ENCODE measurements at places on chromosomes 13 and 19.
A peak's percentile ranks its signal among the peaks of the same experiment; 100 is the strongest.

DNA sequence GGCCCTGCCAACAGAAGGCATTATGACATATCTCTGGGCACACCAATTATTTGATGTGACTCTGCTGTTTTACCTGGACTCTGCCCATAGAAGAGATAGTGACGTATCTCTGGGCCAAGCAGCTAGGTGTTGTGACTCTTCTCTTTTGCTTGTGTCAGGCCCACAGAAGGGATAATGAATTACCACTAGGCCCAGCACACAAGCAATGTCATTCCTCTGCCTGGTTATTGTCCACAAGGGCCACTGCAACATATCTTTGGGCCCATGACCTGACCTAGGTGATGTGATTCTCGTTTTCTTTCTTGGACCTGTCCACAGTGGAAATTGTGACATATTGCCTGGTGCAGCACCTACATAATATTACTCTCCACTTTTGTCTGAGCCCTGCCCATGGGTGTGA lies 65.1 kb upstream of the ZNF724 start:
- no peak for DNase-seq

- DNase-seq: no peak
Observed at GRCh38 chr19:1624458-1624857, 19.2 kb upstream of the UQCR11 start.

GRCh38 chr19:41774515-41774980 lies 19.2 kb downstream of the CEACAM6 start:
- no peak for DNase-seq

GRCh38 chr13:70080012-70080411 lies 27.6 kb upstream of the ATXN8OS start:
- DNase-seq: no peak

GRCh38 chr19:18023622-18024251 lies 15.8 kb downstream of the ARRDC2 start:
- peak; percentile 86 for DNase-seq

DNA sequence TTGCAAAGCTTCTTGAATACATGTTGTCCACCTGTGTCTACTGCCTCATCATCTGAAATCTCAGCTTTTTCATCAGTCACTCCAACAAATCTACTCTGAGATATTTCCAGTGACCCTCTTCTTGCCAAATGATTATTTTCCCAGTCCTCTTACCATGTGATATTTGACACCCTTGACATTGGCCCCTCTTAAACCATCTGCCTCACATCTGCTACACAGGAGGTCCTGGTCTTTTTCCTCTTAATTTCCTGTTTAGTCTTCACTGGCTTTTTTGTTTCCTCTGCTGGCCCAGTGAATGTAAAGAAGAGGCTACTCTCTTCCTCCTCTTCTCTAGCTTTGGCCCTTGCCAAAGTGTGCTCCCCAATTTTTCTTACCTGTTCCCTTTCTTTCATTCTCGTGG lies 218.7 kb downstream of the DNAJC15 start:
- no peak for DNase-seq

GRCh38 chr13:65562305-65562704 lies 1667.8 kb downstream of the PCDH9 start:
- DNase-seq: no peak

DNA sequence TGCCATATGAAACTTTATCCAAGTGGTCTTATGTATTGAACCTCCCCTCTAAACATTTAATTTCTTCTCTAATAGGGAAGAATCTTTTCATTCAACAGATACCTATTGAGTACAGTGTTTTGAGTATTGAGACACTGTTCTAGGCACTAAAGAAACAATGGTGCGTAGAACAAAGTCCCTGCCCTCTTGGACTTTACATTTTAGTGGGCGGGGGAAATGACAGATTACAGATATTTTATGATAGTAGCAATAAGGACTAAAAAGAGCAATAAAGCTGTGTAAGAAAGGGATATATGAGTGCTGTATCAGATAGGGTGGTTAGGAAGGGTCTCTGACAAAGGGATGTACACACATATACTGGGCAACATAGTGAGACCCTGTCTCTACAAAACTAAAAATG lies 5.4 kb downstream of the NUDT15 start:
- no peak for DNase-seq

GRCh38 chr19:39133431-39134270 lies 8.1 kb downstream of the PAK4 start:
- no peak for DNase-seq

GRCh38 chr19:39906283-39906682 lies 28.2 kb downstream of the FCGBP start:
- DNase-seq: no peak

GRCh38 chr19:10718205-10719196 lies 622 bp downstream of the DNM2 start:
- DNase-seq: peak; percentile 75

GRCh38 chr13:102569488-102569887 lies 27.3 kb upstream of the TPP2 start:
- DNase-seq: no peak

DNA sequence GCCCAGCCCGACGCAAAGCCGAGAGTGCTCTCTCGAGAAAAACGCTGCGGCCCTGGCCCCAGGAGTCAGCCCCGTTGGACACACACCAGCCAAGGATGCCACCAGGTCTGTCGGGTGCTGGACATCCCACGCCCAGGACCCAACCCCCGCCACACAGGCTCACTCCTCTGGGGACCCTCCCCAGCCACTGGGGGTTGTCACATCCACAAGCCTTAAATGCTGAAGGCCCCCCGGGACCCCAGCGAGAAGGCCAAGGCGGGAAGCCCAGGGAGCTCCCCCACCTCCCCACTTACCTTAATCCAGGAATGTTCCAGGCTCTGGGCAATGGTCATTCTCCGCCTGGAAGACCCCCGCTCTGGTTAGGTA lies 11.2 kb downstream of the DAPK3 start:
- peak; percentile 61 for DNase-seq

GRCh38 chr19:33752018-33752800 lies 44.5 kb upstream of the KCTD15 start:
- no peak for DNase-seq

Measured in suprapubic skin (tissue), 4 donors.